Hindlimb muscle (tissue), 1 donor: ENCODE measurements at places on chromosomes 4 and X.

DNA sequence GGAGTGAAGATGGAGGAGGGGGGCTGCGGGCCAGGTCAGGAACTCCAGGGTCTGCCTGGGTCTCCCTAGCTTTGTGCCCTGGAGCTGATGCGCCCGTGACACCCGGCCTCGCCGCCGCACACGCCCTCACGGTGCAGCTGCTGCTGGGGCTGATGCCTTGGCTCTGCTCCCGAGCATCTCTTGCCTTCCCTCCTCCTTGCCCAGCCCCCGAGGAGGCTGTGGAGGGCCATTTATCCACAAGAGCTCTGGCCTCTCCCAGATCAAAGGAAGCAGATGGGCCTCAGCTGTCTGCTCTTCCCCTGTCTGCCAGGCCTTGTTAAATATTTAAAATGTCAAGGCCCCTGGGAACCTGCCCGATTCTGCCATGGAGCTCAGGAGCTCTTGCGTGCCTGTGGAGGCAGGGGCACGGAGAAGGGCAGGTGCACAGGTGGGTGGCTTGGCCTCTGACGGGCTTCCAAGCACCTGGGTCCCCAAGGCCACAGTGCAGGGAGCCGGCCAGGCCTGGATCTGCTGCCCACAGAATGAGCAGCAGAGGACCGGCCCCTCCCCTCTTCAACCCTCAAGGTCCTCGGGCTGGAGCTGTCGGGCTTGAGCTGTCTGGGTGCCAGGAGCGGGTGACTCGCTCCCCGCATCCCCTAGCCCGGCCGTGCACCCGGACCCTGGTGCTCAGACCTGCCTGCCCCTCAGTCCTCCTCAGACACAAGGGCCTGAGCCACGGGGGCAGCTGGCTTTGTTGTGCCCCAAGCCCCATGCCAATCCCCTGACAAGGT, 20.3 kb downstream of the ATP2B3 start:
- no peak for DNase-seq

- no peak for DNase-seq
These were observed 6.7 kb downstream of the UNC5C start for GRCh38 chr4:95541889-95542607.

GRCh38 chrX:21885568-21885967, 29.8 kb downstream of the YY2 start:
- DNase-seq: no peak

GRCh38 chr4:29311247-29311646, 1408.9 kb upstream of the PCDH7 start:
- DNase-seq: no peak

GRCh38 chrX:121958886-121959285, 911.5 kb downstream of the GLUD2 start:
- DNase-seq: no peak

DNA sequence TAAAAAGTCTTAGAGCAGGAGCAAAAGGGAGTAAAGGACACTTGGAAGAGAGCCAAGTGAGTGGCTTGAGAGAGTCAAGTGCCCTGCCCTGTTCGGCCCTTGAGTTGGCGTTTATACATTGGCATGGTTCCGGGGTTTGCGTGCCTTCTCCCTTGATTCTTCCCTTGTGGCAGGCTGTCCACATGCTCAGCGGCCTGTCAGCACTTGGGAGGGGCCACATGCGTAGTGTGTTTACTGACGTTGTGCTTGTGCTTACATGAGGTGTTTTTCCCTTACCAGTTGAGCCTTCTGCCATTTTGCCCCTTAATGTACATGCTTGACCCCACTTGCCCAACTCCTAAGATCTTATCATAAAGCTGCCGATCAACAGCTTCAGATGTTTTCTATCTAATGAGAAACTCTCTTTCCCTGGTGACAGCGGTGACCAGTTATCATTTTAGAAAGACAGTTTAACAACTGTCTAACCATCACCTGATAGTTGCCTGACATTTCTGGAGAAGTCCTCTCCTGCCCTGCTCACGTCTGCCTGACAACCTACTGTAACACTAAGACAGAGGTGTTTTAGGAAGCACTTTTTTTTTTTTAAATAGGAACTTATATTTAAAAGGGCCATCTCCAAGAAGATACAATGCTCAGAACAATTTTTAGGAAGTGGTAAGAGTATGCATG, 49.5 kb upstream of the GC start:
- no peak for DNase-seq
